ENCODE measurements at places on chromosomes 1 and 21. TPM values are rescaled to one million over a fixed set of nuclear protein-coding genes. Genes with fewer than 3 reads are reported as not detected.

Gene PHACTR4
- 11.2 TPM for total RNA-seq

Gene HSPA6
- 0.88 TPM for total RNA-seq

Gene MFAP2
- total RNA-seq, result 63.1 TPM

Gene PLA2G2D
- not detected for total RNA-seq

Gene CAMSAP2
- 44.5 TPM for total RNA-seq

Gene C1orf141
- not detected for total RNA-seq

Gene SERINC2
- 17.7 TPM for total RNA-seq

Gene S100A16
- total RNA-seq, result 83.8 TPM

Gene CA14
- not detected for total RNA-seq

Gene AMIGO1
- total RNA-seq, result 0.43 TPM

Gene TNFRSF8
- under 0.01 TPM for total RNA-seq

Gene PAFAH2
- 13.2 TPM for total RNA-seq

Gene MCM3AP
- 104 TPM for total RNA-seq

Gene BATF3
- 0.88 TPM for total RNA-seq

Data from placental pericyte (primary cell).